Left lung (tissue), 14 donors: ENCODE measurements at places on chromosomes 2 and 18.

GRCh38 chr2:105517814-105518705, 119.2 kb upstream of the FHL2 start:
- DNase-seq: peak; percentile 54

- DNase-seq: no peak
Measured at GRCh38 chr2:206565666-206566065, 76.6 kb upstream of the FAM237A start.

GRCh38 chr18:39976771-39977170, 1978.3 kb upstream of the PIK3C3 start:
- DNase-seq: no peak

DNA sequence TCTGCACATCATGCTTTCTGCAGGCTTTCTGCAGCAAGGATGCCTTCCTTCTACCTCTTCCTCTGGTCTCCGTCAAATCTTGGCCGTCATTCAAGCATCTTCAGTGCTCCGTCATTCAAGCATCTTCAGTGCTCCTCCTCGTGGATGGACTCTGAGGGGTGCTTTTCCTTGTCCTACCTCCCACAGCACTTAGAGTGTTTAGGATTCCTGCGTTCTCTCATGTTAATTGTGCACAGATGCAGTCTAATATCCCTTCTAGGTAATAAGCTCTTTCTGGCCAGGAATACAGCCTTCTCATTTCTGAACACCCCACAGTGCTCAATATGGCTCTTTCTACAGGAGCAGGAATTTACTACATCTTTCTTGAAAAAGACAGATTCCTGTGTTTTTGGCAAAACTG, 59.8 kb downstream of the ZNF236 start:
- DNase-seq: no peak

- DNase-seq: no peak
Measured at GRCh38 chr2:217351378-217351777, 491.5 kb upstream of the TNP1 start.

DNA sequence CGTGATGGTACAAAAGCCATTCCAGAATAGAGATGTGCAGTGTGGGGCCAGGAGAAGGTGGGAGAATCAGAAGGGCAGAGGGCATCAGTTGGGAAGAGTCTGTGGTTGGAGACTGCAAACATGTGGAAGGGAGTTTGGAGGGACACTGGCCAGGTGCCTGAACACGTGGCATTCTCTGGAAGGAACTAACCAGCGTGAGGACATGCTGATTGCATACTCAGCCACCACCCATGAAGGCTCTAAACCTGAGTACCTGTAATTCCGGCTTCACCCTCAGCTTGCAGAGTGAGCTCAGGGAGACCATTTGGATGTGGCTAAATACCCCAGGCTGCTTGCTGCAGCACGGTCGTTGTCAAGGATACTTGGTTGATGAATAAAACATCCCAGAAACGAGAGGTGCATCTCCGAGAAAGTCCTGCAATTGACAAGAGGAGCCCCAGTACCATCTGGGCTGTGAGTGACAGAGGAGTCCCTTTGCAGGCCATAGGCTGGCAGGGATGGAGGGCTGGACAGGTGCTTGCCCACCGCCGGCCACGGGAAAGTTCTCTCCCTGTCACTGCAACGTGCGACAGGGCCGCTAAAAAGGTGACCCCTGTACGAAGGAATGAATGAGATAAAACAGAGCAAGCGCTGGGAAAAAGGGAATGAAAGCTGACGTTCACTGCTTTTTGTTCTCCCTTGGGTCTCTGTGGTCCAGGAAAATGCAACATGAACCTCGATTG, 5.0 kb downstream of the ACKR3 start:
- DNase-seq: no peak

DNA sequence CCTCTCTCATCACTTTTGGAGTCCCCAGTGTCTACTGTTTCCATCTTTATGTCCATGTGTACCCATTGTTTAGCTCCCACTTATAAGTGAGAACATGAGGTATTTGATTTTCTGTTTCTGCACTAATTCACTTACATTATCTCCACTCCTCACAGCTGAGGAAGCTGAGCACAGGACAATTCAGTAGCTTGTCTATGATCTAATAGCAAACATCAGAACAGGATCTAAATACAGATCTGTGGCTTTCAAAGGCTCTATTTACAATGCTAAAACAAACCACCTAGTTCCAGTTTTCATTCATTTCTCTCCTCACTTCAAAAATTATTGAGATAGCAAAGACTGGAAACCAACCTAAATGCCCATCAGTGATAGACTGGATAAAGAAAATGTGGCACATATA, 52.0 kb upstream of the DDX18 start:
- no peak for DNase-seq

DNA sequence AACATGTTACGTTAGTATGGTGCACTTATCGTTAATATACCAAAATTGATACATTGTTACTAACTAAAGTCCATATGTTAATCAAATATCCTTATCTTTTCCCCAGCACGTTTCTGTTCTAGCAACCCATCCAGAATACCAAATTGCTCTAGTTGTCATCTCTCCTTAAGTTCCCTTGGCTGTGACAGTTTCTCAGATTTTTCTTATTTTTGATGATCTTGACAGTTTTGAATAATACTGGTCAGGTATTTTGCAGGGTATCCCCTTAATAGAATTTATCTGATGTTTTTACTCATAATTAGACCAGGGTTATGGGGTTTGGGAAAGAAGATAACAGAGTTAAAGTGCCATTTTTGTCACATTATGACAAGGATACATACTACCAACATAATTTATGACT, 47.8 kb downstream of the TFPI start:
- DNase-seq: no peak

DNA sequence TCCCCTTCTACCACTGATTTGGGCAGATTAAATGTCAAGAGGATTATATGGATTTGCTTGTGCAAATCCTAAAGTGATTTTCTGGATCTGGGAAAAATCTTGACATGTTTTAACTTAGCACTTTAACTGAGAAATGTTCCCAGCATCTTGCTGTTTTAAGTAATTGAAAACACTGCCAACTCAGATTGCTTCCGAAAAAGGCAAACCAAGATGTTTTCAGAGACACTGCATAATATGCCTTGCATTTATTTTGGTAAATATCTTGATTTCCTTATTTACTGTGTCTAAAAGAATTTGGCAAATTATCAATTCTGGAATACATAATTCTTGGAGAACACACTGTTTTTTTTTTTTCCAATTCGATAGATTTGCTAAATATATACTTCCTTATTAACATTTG, 385.0 kb upstream of the FAM98A start:
- DNase-seq: no peak

- peak; percentile 22 for DNase-seq
Measured at GRCh38 chr2:26530696-26531095, 52.8 kb upstream of the OTOF start.
